ENCODE measurements at places on chromosomes 5 and 9. TPM values are rescaled to one million over a fixed set of nuclear protein-coding genes. Genes with fewer than 3 reads are reported as not detected.

- DNase-seq, result no peak
These were observed 19.6 kb downstream of the LPCAT1 start for GRCh38 chr5:1504069-1504595.

- DNase-seq, result no peak
These were observed 56.1 kb upstream of the HSPA9 start for GRCh38 chr5:138631096-138631928.

CSF2 gene
- total RNA-seq, result not detected

DBH gene
- total RNA-seq, result not detected

DNA sequence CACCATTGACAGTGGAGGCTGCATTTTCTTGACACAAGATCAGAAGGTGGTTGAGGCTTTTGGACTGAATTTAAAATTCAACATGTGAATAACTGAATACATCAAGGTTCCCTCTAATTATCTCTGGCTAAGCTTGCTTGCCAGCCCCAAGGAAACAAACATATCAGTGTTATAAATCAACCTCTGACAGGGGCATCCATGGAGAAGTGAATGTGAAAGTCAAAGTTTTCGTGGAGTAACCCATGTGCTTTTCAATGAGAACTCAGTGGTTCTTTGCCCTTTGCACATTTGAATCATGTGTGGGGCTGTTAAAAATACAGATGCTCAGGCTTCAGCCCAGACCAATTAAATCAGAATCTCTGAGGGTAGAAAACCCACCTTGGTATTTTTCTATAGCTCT lies 128.9 kb downstream of the LRRC70 start:
- DNase-seq, result no peak

- no peak for DNase-seq
These were observed 2.4 kb upstream of the IL7R start for GRCh38 chr5:35854248-35854647.

DNA sequence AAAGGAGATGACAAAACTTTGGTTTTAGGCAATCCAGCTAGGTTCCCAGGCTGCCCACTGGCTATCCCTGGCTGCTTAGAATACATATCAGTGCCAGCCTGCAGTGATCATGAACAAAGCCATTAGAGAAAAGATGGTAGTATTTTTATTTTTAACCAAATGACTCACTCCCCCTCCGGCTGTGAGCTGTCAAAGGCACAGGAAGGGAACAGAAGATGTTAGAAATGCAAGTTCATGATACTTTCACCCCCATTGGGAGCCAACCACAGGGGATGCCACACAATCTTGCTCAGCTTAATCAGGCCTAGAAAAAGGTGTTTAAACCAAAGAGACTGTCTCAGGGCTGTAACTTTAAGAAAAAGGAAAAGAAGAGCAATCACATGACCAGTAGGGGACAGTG lies 70.3 kb upstream of the ASTN2 start:
- DNase-seq, result no peak

DNA sequence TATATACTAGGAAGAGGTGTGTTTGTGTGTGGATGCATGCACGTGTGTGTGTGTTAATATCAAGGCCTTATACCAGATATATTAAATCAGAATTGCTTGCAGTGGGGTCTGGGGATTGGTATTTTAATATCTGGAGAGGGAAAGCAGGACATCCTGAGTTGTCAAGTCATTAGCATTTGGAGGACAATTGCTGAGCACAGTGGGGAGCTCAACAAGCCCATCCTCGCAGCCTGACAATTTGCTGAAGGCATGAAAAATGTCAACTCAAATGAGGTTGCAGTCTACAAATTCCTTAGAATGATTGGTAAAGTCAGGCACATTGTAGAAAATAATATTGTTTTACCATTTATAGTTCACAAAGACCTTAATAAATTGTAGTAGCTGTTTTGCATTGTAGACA lies 627.4 kb downstream of the LRRC70 start:
- DNase-seq, result no peak

DNA sequence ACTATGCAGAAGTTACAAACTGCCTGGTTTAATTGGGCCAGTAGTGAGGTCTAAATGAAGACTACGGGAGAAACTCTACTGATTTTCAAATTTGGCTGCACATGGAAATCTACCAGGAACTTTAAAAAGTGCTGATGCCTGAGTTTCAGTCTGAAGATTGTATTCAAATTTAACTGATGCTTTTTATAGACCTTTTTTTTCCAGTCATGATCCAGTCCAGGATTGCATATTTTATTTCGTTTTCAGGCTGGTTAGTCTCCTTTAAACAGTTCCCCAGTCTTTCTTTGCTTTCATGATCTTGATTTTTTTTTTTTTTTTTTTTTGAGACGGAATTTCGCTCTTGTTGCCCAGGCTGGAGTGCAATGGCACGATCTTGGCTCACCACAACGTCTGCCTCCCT lies 23.7 kb upstream of the SPZ1 start:
- no peak for DNase-seq

C9orf153 gene
- total RNA-seq, result not detected

PCDHA8 gene
- under 0.01 TPM for total RNA-seq

GRCh38 chr5:64147849-64148441 lies 17.7 kb upstream of the RNF180 start:
- peak; percentile 24 for DNase-seq

PCDHB6 gene
- total RNA-seq, result under 0.01 TPM

OR13D1 gene
- not detected for total RNA-seq

DNA sequence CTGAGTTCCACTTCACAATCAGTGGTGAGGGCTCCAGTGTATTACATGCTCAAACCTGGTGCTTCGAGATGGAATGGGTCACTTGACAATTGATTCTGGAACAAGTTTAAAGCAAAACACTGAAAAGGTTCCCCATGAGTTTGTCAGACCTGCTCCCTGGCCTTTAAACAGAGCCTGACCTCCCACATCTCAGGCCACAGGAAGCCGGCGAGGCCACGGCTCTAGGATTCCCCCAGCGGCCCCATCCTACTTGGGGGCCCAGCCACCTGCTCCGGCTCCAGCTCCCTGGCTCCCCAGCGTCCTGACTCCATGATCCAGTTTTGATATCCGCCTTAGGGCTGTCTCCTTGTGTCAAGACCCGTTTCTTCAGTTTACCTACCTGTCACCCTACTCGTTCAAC lies 62.0 kb downstream of the TTLL11 start:
- no peak for DNase-seq

DNA sequence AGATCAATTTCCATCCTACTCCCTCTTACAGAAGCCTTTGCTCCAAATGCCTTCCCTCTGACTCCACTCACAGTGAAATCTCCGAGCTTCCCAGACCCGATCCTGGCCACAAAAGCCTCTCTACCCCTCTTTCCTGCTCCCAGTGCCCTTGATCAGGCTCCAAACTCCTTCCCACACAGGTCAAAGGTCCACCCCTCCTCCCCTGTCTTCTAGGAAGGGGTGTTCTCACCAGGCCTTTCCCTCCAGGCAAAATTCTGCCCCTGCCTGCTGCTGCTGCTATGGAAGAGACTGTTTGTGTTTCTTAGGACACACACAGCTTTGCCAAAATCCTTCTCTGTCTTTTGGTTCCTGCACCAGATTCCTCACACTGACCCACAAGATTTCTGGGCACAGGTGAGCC lies 85.8 kb upstream of the ALDH1A1 start:
- no peak for DNase-seq

DNA sequence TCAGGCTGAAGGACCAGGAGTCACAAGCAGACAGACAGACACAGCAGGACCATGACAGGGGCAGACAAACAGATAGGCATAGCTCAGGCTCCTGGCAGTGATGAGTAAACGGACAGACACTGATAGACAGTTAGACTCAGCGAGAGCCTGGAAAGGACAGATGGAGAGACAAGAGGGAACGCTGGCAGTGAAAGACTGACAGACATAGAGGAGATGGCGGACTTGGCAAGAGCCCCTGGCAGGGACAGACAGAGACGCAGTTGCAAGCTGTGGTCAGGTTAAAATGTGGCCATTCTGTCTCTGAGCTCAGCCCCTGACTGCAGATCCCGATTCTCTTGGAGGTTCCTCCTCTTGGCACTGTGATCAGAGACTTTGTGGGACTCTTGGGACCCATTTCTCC lies 13.6 kb downstream of the CSF2 start:
- no peak for DNase-seq

GRCh38 chr9:113376634-113377567 lies at the start of gene HDHD3:
TSS of gene HDHD3 (minus strand) at chr9:113376986. CDS start at chr9:113374354, 2,632 bp downstream.
- DNase-seq, result peak; percentile 58

DNA sequence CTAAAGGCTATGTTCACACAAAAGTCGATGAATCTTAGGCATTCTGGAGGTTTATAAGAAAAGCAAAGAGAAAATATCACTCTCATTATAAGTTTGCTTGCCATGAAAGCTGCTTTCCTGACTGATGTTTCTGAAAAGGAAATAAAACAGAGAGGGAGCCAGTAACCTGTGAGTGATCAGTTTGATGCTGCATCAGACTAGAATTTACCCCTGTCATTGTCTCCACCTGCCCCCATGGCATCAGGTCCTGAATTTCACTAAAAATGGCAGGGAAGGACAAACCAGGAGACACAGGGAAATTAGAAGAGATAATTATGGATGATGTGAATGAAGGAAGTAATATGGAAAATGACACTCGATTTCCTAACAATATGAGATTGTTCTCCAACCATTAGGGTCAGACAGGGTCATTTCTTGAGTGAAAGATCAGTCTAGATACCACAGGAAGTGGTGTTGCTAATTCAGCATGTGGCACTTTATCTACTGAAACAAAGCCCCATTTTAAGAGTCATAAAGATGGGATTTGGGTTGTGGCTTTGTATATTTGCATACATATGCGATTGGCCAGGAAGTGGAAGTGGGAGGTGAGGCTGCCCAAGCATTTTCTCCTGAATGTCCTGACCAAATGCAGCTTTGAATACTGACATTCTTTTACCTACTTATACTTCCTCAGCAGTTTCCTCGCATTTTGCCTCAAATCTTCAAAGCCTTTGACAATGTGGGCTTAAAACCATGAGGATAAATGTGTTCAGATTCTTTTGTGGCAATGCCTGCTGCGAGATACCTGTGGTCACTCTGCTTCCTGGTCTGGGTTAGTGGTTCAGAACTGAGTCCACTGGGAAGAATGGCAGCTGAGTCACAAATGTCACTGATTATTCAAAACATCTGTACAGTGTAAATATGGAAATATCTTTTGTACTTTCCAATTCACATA lies 29.7 kb downstream of the MEGF10 start:
- no peak for DNase-seq

GRCh38 chr9:69817202-69817601 lies 3.4 kb upstream of the CFAP95 start:
- DNase-seq, result no peak

PLAC8L1 gene
- total RNA-seq, result not detected

PCDHGA10 gene
- 6.9 TPM for total RNA-seq

DNA sequence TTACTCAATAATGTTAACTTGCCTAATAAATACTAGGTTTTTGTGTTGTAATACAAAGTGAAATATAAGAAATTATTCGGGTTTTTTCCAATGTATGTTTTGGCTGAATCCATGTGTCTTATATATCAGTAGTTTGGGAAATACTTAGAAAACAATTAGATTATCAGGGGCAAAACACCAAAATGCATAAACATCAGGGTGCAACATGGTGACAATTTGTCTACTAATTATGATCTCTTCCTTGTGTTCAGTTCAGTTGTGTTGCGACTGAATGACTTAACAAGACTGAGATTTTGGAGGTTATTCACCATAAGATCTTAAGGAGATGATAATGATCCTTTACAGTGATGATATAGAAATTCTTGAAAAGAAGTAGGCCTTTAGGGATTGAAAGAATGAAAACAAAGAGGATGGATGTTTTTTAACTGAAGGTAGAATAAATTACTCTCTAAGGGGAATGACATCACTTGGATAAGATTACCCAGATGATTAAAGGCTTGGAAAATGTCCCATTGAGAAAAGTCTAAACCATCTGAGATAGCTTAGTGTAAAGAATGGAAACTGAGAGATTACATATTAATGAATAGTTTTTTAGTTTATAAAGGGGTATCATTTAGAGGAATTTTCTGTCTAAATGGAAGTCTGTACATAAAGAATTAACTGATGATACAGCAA lies 415.8 kb downstream of the SPATA31D1 start:
- peak; percentile 64 for DNase-seq

- no peak for DNase-seq
These were observed 38.0 kb downstream of the VAV2 start for GRCh38 chr9:133953976-133954709.

DNA sequence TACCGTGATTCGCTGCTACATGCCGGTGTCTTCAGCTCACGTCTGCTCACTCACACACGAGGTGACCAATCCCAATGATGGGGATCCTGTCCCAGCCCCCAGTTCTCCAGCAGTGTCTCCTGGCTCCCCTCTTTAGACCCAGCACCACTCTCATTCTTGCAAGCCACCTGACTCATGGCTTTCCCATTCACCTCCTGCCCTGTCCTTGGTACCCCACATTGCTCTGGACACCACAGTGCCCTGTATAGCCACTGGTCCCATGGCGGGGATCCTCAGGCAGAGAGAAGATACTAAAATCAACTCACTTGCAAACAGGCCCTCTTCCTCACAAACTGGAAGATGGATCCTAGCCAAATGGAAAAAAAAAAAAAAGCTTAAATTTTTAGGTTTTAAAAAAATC lies 81.0 kb downstream of the SLIT3 start:
- no peak for DNase-seq

DNA sequence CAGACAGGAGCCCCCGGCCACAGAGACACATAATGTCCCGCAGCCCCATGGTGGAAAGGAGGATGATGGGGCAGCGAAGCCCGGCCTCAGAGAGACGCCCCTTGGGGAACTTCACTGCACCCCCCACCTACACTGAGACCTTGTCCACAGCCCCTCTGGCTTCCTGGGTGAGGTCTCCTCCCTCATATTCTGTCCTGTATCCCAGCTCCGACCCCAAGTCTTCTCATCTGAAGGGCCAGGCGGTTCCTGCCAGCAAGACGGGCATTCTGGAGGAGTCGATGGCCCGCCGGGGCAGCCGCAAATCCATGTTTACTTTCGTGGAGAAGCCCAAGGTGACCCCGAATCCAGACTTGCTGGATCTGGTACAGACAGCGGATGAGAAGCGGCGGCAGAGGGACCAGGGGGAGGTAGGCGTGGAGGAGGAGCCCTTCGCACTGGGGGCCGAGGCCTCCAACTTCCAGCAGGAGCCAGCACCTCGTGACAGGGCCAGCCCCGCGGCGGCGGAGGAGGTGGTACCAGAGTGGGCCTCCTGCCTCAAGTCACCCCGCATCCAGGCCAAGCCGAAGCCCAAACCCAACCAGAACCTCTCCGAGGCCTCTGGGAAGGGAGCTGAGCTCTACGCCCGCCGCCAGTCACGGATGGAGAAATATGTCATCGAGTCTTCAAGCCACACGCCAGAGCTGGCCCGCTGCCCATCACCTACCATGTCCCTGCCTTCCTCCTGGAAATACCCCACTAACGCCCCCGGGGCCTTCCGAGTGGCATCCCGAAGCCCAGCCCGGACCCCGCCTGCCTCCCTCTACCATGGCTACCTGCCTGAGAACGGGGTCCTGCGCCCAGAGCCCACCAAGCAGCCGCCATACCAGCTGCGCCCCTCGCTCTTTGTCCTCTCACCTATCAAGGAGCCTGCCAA lies 8.9 kb downstream of the SYNPO start:
- DNase-seq, result no peak

GRCh38 chr5:67196537-67197059 lies at the start of gene CD180:
TSS of gene CD180 (minus strand) at chr5:67196799. CDS start at chr5:67196641, 158 bp downstream.
- DNase-seq, result no peak

Data from IMR-90 (cell line).